ENCODE measurements at places on chromosomes 12 and 14. TPM values are rescaled to one million over a fixed set of nuclear protein-coding genes. Genes with fewer than 3 reads are reported as not detected.

Gene CTSG
- not detected for total RNA-seq

Gene PIK3C2G
- 0.60 TPM for total RNA-seq

Gene FAM181A
- not detected for total RNA-seq

Gene C14orf39
- not detected for total RNA-seq

GRCh38 chr14:76500011-76500410, 124.1 kb downstream of the ESRRB start:
- DNase-seq: no peak

DNA sequence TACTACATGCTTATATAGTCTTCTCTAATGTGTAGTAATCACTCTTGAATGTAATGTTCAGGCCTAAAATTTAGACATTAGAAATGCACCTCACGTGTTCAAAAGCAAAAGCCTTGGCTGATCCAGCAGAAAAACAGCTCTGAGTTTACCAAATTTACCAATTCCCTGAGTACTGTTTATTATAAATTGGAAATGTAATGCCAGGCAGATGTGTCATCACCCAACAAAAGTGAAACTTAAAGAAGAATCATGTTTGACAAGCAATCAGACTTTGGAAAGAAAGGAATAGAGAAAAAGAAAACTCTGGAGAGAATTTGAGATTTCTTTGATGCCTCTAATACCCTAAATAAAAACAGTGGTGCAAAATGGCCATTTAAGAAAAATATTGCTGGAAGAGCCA, 26.5 kb upstream of the STRAP start:
- no peak for DNase-seq

DNA sequence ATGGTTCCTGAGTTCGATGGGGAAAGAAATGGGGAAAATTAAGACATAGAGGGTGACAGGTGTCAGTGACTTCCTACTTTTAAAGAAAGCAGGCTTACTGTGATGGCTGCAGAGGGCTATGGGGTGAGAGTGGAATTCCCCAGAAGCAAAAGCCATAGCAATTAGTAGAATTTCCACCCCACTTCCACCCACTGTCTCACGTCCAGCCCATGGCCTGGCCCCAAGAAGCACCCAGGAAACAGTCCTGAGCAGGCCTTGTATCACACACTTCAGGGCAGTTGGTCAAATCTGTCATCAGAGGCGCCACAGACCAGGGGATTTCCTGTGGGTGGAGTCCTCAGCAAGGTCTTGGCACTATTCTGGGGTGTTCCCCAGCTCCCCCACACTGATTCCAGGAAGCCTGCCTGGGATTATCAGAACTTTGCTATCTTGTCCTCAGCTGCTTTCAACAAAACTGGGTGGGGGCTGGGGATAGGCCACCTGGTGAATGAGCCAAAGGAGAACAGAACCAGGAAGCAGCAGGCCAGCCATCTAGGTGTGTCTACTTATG, 120.1 kb upstream of the CCND2 start:
- DNase-seq: no peak

GRCh38 chr14:61598980-61599379, 96.3 kb upstream of the HIF1A start:
- no peak for DNase-seq

DNA sequence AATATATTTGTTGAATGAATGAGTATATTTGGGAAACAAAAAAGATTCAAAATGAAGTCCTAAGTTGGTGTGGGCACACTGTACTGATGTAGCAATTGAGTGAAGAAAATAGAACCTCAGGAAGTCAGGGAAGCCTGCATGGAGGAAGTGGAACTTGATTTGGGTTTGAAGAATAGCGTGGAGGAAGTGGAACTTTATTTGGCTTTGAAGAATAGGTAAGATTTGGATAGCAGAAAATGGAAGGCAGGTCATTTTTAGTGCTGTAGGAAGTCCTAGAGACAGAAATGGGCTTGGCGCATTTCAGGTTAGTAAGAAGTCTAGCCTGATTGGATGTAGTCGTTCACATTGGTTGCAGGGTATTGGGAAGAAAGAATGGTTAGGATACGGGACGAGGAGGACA, 5.4 kb downstream of the C12orf75 start:
- no peak for DNase-seq
